ENCODE measurements at places on chromosomes 7 and 10.

GRCh38 chr7:36054637-36055036 is 98.4 kb upstream of the EEPD1 start:
- no peak for DNase-seq

DNA sequence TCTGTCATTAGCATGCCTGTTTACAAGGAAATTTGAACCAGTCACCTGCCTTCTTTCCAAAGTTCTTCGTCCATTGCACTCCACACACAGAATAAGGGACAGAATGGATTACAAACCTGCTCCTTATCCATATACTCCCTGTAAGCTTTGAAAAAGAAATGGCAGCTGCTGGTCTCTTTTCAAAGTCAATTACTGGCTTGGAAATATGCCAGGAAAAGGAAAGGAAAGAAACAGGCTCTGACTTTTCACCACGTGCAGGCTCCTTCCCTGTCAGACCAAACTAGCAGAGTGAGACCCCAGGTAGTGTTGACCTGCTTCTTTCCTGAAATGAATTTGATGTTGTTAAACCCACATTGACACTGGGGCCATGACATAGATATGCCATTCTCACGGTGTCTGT is 84.5 kb downstream of the LHFPL3 start:
- DNase-seq = no peak

DNA sequence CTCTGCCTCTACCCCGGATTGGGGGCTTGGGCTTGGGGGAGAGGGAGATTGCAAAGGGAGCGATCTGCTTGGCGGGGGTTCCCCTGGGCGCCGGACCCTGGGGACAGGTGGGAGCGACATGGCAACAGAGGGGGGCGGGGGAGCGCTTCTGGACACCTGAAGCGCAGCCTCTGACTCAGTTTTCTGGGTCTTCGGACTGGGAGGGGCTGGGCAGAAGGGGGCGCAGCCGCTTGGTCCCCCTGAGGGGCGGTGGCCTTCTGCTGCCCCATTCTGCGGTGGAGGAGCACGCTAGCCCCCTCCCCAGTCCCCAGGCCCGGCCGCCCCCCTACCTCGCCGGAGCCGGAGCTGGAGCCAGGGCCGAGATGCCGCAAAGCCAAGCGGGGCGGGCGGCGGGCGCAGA is 380 bp downstream of the NAT16 start:
- no peak for DNase-seq

DNA sequence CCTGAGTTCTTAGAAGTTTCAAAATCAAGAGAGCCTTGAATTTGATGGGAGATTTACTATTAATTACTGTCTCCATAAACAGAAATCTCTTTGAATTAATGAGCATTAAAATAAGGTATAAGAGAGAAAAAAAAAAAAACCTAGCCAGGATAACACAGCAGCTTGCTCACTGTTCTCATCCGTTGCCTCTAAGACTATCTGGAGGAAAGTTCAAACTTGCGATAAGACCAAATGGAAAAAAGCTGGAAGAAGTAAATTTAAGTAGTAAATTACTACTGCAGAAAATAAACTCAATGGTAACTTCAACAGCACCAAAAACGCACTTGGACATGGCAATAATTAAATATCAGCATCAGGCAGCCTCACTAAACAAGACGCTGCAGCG is 36.7 kb downstream of the GNA12 start:
- no peak for DNase-seq

- DNase-seq = no peak
Measured at GRCh38 chr7:106216517-106216922, 68.3 kb downstream of the NAMPT start.

DNA sequence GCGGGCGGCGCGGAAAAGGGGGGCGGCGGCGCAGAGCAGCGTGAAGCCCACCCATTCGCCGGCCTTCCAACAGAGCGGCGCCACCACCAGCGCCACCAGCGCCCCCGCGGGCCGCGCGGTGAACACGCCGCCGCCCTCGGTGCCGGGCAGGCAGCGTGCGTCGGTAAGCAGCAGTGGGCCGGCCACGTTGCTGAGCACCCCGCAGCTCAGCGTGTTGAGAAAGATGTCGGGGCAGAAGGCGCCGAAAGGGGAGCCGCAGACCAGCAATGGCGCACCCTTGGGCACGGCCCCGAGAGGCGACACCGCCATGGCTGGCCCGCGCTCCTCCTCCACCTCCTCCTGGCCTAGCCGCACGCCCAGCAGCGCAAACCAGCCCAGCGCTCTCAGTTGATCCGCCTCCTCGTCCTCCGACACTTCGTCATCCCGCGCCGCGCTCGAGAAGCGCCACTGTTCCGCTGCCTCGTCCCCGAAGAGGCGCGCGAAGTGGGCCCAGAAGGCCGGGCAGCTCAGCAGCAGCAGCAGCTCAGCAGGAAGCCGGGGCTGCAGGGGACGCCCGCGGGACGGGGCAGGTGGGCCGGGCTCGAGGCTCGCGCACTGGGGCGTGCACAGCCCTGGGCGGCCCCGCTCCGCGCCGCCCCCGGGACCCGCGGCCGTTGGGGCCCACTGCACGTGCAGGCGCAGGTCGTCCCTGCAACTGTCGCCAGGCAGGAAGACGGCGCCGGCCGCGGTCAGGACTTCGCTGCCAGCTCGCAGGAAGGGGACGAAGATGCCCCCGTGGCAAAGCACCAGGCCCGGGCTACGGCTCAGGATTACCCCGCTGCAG is 623 bp downstream of the TYSND1 start:
- peak; percentile 82 for DNase-seq

DNA sequence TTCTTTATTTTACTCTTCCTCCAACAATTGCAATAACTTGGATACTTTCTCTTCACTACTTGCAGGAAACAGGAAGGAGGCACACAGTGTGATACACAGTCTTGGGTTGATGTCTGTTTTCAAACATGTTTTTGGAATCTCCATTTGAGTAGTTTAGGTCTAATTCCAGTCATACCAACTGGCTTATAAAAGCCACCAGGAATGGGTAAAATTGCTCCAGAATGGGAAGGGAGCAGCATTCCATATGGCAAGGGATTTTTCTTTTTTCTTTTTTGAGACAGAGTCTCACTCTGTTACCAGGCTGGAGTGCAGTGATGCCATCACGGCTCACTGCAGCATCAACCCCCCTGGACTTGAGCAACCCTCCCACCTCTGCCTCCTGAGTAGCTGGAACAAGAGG is 545.1 kb upstream of the GALNT17 start:
- no peak for DNase-seq

DNA sequence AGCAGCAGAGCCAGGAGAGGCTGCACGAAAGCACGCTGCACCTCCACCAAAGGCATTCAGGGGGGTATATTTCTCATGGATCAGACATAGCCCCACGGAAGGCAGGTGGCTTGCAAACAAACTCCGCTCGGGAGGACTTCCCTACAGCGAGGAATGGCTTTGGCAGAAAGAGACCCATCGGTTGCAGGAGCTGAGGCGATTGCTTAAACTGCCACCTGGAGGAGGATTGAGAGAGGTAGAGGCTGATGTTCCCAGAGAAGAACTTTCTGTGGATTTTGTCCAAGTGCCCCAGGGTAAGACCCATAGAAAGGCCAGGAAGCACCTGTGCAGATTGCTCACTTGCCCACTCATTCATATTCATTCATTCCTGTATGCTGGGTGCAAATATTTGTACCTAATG is 89.1 kb downstream of the NEUROD6 start:
- DNase-seq = no peak

DNA sequence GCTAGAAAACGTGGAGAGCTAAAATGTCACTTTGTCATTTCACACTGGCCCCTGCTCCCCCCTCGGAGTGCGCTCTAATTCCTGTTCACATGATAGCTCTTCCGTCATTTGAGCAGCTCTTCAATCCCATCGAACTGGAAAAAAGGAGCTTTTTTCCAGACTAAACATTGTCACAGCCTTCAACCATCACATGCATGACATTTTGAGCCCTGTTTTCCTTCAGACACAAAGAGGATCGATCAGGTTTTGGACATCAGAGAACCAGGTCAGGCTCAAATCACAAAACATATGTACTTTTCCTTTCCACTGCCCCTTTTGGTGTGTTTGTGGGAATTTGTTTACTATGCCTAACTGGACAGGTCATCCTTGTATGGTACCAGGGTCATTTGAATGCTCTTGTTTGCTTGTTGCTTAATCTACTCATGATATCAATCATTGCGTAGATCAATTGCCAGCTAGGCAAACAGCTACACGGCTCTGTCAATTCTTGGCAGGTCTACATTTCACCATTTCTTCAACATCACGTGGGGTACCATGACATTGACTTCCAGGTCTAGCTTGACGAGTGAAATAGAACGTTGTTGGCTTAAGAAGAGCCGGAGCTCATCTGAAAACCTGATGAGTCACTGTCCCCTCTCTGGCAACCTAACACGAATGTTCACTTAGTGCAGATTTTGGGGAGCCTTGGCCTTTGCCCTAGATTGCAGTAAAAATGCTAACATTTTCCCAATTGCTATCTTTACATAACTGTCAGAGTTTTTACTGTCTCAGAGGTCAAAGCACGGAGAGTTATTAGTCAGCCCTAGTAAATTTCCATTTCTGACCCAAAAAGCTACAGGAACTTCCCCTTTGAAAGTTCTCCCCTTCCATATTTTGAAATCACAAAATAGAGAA is 87.3 kb downstream of the LYZL2 start:
- no peak for DNase-seq

DNA sequence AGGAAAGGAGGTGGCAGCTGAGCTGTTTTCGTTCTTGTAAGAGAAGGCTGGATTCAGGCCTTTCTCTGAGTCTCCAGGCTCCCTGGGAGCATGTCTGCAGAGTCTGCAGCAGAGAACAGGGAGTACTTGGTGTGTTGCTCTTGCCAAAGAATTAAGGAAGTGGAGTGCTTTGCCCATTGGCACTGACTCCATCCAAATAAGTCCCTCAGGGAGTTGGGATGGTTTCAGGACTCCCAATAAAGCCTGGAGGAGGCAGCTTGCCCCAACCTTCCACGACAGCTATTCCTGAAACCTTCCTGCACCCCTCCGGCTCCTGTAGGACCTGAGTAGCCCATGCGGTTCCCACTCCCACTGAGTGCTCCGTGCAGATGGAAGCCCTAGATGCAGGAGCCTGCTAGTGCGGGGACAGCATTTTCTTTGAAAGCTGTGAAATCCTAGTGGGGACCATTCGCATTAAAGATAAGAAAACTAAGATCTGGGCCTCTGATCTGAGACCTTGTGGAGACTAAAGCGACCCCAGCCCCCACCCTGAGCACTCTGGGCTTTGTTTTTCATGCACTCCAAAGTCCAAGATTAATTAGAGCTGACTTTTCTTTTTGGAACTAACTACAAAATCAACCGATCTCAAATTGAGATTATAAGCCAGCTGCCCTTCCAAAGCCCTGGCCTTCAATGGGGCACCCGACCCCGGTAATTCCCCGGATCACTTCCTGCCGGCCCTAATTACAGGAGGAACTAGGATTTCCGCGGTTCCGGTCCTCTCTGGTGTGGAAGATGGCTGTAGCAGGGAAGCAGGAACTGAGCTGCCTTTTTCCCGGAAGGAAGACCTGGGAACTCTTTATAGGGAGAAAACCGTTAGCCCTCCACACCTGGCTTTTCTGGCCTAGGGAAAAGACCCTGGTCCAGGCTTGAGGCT is 110.2 kb downstream of the COL13A1 start:
- no peak for DNase-seq

GRCh38 chr10:385571-386300 is 250.5 kb downstream of the ZMYND11 start:
- DNase-seq = no peak

- no peak for DNase-seq
Measured at GRCh38 chr10:24528946-24529345, 194.7 kb downstream of the ARHGAP21 start.

GRCh38 chr7:91657483-91658071 is 222.9 kb downstream of the MTERF1 start:
- no peak for DNase-seq
